ENCODE measurements at places on chromosomes 2 and 18. TPM values are rescaled to one million over a fixed set of nuclear protein-coding genes. Genes with fewer than 3 reads are reported as not detected.

MALL gene
- 0.47 TPM for total RNA-seq

GRCh38 chr2:241545523-241546473 is 12.7 kb upstream of the BOK start:
- H3K4me3 ChIP-seq = no peak overlapping the region
- H3K27me3 ChIP-seq = peaks cover 7% of the 10 kb centered on the region
- H3K4me1 ChIP-seq = no peaks in the 10 kb centered on the region
- no peak overlapping the region for H3K27ac ChIP-seq
- DNase-seq = no peak

GRCh38 chr2:161825429-161825828 is 201.2 kb downstream of the SLC4A10 start:
- no peak overlapping the region for H3K4me3 ChIP-seq
- H3K36me3 ChIP-seq = no peaks in the 10 kb centered on the region
- no peak for DNase-seq
- H3K4me1 ChIP-seq = no peaks in the 10 kb centered on the region

DNA sequence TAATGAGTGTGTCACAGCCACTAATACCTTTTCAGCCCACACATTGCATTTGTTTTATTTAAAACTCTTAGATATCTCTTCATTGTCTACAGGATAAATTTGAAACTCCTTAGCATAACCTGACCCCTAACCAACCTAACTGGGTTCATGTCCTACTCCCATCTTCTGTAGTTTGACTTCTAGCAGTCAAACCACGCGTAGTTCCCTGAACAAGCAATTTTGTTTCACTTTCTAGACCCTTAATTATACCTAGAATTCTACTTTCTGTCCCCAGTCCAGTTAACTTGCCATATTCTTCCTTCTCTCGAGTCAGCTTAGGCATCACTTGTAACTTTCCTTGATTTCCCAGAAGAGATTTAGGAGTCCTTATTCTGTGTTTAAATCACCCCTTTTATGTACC is 55.1 kb downstream of the RBBP8 start:
- H3K27me3 ChIP-seq = no peaks in the 10 kb centered on the region
- no peak for DNase-seq
- no peak overlapping the region for H3K27ac ChIP-seq

DNA sequence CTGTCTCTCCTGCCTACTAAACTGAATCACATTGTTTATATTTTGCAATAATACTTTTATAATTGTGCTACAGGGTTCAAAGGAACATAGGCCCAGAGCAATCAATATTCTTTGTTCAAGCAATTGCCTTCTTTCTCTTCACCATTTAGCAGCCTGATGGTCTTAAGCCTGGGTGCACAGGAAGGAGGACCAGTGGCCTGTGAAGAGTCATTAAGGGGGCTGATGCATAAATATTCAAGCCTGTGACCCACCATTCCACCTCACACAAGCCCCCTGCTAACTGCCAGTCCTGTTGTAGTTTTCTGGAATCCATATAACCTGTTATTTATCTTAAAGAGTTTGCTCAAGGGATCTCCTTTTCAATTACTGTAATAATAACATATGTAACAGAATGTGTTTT is 56.0 kb downstream of the ABCA12 start:
- H3K4me1 ChIP-seq = no peaks in the 10 kb centered on the region
- no peaks in the 10 kb centered on the region for H3K27me3 ChIP-seq
- H3K4me3 ChIP-seq = no peak overlapping the region
- no peak for DNase-seq
- H3K36me3 ChIP-seq = no peaks in the 10 kb centered on the region
- H3K27ac ChIP-seq = no peak overlapping the region

MEX3C gene
- 69.8 TPM for total RNA-seq

- H3K4me3 ChIP-seq = no peak overlapping the region
- no peak for DNase-seq
- no peaks in the 10 kb centered on the region for H3K36me3 ChIP-seq
- no peaks in the 10 kb centered on the region for H3K27me3 ChIP-seq
- H3K27ac ChIP-seq = no peak overlapping the region
These were observed 76.1 kb downstream of the CMPK2 start for GRCh38 chr2:6789559-6790138.

DNA sequence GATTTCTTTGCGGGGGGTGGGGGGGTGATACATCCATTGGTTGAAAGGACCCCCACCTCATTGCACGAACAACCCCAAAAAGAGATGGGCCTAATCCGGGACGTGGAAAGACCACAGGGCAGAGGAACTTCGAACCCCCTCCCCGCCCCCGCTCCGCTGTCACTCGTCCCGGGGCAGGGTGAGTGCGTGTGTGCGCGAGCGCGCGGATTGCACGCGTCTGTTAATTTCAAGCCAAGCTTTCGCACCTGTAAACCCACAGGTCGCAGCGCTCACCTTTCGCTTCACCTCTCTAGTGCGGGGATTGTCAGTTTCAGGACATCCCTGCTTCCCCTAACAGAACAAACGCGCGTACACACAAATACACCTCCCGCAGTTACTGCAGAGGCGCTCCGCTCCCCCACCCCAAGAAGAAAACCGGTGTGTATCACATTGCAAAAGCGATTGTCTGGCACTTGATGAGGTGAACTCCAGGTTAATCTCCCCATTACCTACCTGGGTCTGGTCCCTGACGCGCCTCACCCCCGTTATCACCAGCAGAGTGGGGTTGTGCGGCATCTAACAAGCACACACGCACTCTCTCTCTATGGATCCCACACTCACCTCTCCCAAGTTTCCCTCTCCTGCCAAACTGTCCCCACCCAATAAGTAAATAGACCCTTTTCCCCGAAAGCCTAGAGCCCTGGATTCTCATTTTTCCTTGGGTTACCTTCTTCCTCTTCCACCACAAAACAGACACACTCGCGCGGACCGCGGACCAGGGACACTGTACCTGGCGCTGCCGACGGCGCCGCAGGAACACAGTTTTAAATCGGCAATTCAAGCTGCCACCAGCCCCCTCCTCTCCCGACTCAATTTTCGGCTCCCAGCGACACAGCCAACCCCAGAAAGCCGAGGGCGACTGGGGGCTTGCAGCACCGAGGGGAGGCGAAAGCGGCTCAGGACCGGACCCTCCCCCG is 1.0 kb downstream of the CYP26B1 start:
- peaks cover 43% of the 10 kb centered on the region for H3K27me3 ChIP-seq
- no peak overlapping the region for H3K4me3 ChIP-seq
- peak; percentile 34 for DNase-seq
- no peak overlapping the region for H3K27ac ChIP-seq

DNA sequence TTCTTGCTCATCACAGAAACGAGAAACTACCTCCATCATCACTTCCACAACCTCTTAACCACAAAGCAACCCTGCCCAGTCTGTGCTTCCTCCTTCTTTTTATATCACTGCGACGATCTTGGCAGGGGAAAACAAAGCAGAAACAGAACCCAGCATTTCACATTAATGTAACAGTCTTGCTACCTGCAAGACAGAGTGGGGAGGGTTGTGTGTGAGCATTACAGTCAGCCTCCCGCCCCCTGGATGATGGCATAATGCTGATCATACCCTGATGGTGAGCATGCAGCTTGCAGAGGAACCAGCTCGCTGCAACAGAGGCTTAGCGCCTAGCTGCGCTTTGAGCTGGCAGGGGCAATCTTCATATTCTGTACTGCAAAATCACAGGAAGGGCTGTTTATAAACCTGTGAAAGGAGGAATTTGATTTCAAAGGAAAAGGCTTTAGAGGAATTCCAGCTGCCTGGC is 376.1 kb downstream of the IRS1 start:
- peak overlapping the region; percentile 36 for H3K4me3 ChIP-seq
- peaks cover 15% of the 10 kb centered on the region for H3K4me1 ChIP-seq
- H3K36me3 ChIP-seq = no peaks in the 10 kb centered on the region
- H3K27ac ChIP-seq = no peak overlapping the region

- H3K4me3 ChIP-seq = no peak overlapping the region
- no peaks in the 10 kb centered on the region for H3K27me3 ChIP-seq
- DNase-seq = no peak
- H3K27ac ChIP-seq = no peak overlapping the region
- H3K36me3 ChIP-seq = no peaks in the 10 kb centered on the region
These were observed 38.7 kb upstream of the HAAO start for GRCh38 chr2:42830922-42831574.

MORN2 gene
- total RNA-seq = 17.9 TPM

- no peaks in the 10 kb centered on the region for H3K36me3 ChIP-seq
- H3K4me1 ChIP-seq = peaks cover 6% of the 10 kb centered on the region
- no peaks in the 10 kb centered on the region for H3K27me3 ChIP-seq
- DNase-seq = no peak
- no peak overlapping the region for H3K4me3 ChIP-seq
These were observed 42.7 kb downstream of the MAL start for GRCh38 chr2:95068256-95068655.

DNA sequence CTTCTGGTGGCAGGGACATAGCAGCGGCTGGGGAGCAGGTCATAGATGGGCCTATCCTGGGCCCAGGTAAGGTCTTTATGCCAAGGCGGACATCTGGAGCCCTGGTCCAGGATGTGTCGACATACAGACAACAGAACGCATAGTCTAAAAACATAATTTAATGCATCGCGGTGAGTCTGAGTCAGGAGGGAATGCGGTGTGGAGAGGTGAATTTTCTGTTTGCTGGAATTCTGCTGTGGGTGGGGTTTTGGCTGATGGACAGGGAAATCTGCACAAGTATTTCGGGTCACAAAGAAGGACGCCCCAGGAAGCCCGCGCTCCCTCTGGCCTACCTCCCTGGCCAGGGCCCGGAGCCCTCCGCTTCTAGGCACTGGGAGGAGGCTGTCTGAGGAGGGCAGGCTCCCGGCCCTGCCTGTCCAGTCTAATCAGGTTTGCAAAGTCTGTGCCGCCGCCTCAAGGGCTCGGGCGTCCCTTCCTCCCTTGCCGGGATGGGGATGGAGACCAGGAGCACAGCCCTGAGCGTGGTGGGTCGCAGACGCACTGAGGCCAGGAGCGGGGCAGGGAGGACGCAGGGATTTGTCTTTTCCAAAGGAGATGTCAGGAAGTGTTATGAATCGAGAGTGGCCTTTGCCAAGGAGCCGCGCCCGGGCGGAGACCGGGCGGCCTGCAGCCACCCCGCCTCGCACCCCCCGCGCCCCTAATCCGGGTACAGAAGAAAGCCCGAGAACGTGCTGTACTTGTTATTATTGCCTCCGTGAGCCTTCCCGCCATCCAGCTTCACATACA is 2.3 kb downstream of the C1QL2 start:
- H3K4me1 ChIP-seq = no peaks in the 10 kb centered on the region
- H3K4me3 ChIP-seq = no peak overlapping the region
- no peaks in the 10 kb centered on the region for H3K36me3 ChIP-seq
- peaks cover 8% of the 10 kb centered on the region for H3K27me3 ChIP-seq
- no peak for DNase-seq

CDH19 gene
- total RNA-seq = not detected

DNA sequence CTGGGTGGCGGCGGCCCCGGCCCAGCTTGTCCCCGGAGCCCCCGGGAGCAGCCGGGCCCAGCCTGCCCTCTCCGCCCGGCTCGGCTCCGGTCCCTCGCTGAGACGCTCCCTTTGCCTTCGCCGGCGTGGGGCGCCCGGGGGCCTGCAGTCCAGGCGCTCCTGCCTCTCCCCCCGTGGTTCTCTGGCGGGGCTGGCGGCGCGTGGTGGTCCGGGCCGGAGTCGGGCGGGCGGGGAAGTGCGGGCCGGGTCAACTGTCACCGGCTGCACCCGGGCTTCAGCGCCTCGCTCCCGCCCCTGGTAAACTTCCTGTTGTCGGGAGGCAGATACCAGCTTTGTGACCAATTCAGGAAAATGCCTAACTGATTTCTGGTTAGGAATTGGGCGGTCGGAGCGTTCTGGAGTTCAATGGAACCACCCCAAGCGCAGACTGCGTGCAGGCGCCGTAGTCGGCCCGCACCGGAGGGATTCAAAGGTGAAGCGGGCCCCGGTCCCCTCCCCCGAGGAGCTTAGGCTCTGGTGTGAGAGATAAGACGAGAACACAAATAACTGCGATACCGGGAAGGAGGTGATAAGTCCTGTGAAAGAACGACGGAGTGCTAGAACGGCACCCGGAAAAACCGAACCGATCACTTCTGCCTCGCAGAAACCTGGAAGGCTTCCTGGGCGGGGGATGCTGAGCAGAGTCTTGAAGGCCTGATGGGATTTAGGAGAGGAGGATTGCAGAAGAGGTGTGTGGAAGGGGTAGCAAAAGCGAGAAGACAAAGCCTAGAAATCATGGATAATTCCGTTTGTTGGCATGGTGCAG is 891 bp downstream of the CAB39 start:
- no peaks in the 10 kb centered on the region for H3K36me3 ChIP-seq
- peak overlapping the region; percentile 96 for H3K4me3 ChIP-seq
- H3K4me1 ChIP-seq = peaks cover 45% of the 10 kb centered on the region
- DNase-seq = peak; percentile 19
- H3K27ac ChIP-seq = peak overlapping the region; percentile 71

GRCh38 chr18:72207280-72207679 is 336.9 kb downstream of the CBLN2 start:
- H3K4me1 ChIP-seq = no peaks in the 10 kb centered on the region
- H3K4me3 ChIP-seq = no peak overlapping the region
- DNase-seq = no peak
- H3K27ac ChIP-seq = no peak overlapping the region
- H3K27me3 ChIP-seq = no peaks in the 10 kb centered on the region
- H3K36me3 ChIP-seq = no peaks in the 10 kb centered on the region

ARHGEF4 gene
- total RNA-seq = 1.2 TPM

DTNA gene
- total RNA-seq = not detected

DNA sequence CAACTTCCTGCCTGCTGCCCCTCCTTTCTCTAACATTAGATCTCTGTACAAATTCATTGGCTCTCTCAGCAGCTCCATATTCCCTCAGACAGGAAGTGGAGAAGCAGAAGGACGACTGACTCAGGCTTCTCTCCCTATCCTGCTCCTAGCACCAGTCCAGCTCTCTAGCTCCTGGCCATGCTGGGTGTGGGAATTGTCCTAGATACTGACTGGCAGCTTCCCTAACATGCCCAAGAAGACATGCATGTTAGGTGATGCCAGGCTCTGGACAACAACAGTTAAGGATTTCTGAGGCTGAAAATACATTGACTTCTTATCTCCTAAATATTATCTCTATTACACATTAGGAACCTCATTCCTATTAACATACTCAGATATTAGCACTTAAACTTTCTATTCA is 292.9 kb downstream of the IKZF2 start:
- H3K27me3 ChIP-seq = no peaks in the 10 kb centered on the region
- H3K27ac ChIP-seq = no peak overlapping the region
- no peaks in the 10 kb centered on the region for H3K36me3 ChIP-seq
- H3K4me3 ChIP-seq = no peak overlapping the region

DNA sequence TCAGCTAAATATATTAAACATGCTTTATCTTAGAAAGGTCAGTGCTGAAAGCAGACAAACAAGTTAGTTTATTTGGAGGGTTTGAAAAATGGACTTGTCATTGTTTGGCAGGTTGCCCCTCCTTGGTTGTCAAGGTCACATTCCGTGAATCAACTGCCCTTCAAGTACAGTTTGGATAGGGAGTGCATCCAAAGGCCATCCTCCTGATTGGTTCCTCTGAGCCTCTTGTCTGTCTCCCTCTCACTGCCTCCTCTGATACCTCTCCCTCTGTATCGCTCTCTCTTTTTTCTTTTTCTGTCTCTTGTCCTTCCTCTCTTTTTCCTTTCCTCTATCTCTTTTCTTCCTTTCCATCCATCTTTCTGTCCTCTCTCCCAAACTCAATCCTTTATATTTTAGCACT is 5.4 kb downstream of the ITGAV start:
- DNase-seq = no peak
- H3K4me1 ChIP-seq = peaks cover 4% of the 10 kb centered on the region
- no peak overlapping the region for H3K4me3 ChIP-seq
- no peak overlapping the region for H3K27ac ChIP-seq
- no peaks in the 10 kb centered on the region for H3K36me3 ChIP-seq

PMS1 gene
- 45.0 TPM for total RNA-seq

GRCh38 chr18:57003342-57003741 is 143.5 kb upstream of the BOD1L2 start:
- no peak overlapping the region for H3K27ac ChIP-seq
- DNase-seq = no peak
- H3K4me3 ChIP-seq = no peak overlapping the region
- no peaks in the 10 kb centered on the region for H3K36me3 ChIP-seq
- no peaks in the 10 kb centered on the region for H3K27me3 ChIP-seq

Data from CD8-positive, alpha-beta memory T cell (primary cell).